ENCODE measurements at places on chromosomes 3 and 15.

- DNase-seq: no peak
Observed at GRCh38 chr15:70430069-70430468, 332.4 kb upstream of the TLE3 start.

DNA sequence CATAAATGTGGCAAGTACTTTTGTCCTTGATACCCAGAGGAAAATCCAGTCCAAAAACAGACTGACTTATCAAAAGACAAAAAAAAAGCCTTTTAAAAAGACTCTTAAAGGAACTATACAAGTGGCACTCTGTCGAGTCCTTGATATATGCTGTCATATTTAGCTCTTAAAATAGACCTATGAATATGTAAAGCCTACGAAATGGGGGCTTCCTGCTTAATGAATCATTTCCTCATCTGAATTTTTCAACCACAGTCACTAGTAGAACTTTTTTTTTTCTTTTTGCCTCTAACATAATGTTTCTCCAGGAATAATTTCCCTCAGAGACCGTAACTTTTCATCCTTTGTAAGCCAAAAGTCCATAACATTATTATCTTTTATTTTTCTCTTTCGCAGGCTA is 95.8 kb downstream of the P3H2 start:
- DNase-seq: no peak

- no peak for DNase-seq
Observed at GRCh38 chr15:50945725-50946124, 37.2 kb downstream of the AP4E1 start.

DNA sequence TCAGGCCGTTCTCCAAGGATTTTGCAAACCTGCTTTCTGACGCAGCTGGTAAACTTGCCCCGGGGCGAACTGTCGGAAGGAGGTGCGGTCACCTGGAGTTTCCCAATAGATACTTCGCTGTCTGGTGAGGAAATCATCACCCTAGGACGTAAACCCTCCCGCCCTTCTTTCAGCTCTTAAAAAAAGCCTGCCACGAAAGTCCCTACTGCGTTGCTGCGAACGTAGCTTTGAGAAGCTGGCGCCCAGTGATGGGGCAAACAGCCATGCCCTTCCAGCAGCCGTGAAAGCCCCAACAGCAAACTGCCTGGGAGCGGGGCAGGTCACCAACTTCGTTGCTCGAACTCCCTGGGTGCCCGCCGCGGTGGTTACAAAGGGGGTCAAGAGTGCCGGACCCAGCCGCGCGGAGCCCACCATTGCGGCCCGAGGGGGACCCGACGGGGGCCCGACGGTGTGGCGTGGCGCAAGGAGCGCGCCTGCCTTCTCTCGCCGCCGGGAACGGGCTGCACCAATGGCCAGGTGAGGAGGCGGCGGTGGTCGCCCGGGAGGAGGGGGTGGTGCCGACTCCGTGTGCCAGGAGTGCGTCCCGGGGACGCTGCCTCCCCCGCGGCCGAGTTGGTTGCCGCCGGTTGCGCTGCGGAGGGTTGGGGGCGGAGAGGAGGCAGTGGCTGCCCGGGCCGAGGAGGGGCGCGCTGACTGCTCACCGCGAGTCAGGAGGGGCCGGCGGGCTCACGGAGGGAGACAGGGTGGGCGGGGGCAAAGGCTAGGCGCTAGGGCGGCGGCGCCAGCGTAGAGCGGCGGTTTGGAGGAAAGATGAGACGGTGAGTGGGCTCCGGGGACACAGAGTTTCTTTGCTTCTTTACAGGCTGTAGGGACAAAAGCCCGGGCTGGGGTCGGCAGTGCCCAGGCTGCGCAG is at the start of gene PHLDB2:
Gene PHLDB2, plus strand, starts transcription at position 205 of the 913 bp plus-strand sequence. CDS start 24,813 bp downstream, outside the sequence.
- no peak for DNase-seq

DNA sequence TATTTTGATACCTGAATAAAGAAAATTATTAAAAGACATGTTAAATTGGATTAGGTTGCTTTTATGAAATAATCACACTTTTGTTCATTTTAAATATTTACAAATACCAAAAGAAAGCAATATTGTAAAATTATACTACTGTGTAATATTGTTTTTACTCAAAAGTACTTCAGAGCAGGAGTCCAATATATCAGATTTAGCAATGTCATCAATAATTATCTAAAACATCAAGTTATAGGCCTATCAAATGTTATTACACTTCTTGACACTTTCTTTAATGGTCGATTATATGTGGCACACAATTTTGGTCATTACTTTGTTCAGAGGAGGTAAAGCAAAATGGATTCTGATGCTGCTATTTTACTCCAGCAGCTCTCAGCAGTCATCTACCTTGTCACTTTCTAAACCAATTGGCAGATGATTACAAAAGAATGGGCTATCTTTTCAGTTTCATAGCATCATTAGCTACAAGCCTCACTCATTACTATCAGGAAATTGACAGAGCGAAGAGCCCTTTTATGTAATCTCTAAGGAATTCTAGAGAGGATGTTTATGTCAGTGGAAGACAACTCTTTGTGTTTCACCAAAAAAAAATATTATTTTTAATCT is 318.6 kb downstream of the PLOD2 start:
- no peak for DNase-seq

DNA sequence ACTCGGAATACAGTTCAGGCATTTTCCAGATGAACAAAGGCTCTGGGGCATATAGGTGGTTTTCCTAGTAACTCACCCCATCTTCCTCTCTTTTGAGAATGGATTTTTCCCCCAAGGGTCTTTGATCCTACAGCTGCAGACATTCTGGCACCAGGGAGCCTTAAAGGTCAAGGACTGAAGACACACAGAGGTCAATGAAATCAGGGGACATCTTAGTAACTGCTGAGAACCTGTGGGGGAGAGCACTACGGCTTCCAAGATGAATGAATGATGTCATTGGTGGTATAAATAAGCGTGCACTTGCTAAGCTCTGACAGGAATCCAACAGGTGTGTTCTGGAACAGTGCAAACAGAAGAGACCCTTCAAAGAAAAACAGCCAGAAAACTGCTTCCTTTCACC is 36.3 kb downstream of the TMEM212 start:
- DNase-seq: no peak

GRCh38 chr15:63067306-63067705 is 24.8 kb downstream of the TPM1 start:
- DNase-seq: no peak

DNA sequence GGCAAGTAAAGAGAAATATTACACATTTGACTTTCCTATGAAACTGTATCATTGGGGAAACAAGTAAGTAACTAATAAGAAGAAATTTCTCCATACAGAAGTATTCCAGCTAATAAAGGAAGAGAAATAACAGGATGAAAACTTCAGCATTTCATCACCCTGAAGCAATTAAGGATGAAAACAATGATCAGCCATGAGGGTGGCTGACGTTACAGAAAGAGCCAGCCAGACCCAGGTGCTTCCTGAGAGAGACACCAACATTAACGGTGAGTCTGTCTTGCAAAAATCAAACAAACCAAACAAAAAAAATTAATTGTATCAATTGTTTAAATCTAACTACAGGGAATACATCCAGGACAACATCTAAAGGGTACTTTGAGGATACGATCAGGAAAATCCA is 190.0 kb downstream of the ARRDC4 start:
- no peak for DNase-seq

- DNase-seq: no peak
Observed at GRCh38 chr3:189458528-189458927, 172.7 kb upstream of the TP63 start.

- no peak for DNase-seq
Observed at GRCh38 chr3:81968658-81969057, 207.2 kb upstream of the GBE1 start.

GRCh38 chr3:13353506-13353905 is 66.6 kb downstream of the NUP210 start:
- no peak for DNase-seq

DNA sequence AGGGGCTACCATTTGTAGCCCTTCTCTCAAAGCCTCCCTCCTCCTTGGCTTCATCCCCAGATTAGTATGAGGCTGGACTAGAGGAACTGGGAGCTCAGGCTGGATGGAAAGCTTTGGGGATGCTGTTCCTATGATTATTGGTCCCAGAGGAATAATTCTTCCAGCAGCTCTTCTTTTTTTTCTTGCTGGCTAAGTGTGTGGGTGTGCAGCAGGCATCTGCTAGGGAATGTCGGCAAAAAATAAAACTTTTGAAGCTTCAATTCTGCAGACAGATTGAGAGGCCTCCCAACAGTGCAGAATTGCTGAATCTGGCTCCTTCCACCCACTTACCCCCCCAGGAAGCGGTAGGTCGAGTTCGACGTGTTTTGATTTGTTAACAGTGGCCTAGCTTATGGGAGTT is 138.5 kb upstream of the ANKRD28 start:
- no peak for DNase-seq

DNA sequence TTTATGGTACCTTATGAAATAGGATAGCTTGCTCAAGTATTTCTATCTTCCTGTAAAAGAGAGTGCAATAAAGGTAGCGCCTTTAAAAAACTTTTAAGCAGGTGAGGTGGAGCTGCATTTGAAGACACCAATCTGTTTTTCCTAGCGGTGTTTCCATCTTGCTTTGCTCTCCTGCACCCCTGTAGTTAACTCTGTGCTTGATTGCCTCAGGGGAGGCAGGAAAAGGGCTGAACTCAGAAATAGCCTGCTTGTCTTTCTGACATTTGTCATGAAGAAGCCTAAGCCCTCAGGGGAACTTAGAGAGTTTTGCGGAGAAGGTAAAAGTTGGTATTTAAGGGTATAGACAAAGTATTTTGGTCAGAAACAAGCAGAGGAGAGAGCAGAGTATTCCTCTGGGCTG is 63.0 kb upstream of the TPRG1 start:
- no peak for DNase-seq

DNA sequence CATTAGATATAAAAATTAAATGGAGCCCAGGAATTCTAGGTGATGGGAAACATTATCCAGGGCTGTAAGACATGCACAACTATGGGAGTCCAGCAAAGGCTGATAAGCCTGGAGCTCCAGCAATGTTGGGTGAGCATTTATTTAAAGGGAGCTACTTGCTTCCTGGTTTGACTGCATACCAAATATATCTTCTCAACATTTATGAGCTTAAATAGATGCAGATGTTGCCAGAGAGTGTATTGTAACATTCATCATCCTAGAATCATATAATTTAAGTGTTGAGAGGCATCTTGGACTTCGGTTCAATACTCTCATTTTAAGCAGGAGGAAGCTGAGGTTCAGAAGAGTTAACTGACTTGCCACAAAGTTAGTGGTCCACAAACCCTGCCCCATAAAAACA is 12.2 kb upstream of the POLR2M start:
- no peak for DNase-seq
